ENCODE measurements at places on chromosomes 7 and 10.

- no peak for DNase-seq
These were observed 493.0 kb downstream of the LRMDA start for GRCh38 chr10:75924309-75924902.

- no peak for DNase-seq
These were observed 103.8 kb upstream of the CCNY start for GRCh38 chr10:35232527-35232926.

DNA sequence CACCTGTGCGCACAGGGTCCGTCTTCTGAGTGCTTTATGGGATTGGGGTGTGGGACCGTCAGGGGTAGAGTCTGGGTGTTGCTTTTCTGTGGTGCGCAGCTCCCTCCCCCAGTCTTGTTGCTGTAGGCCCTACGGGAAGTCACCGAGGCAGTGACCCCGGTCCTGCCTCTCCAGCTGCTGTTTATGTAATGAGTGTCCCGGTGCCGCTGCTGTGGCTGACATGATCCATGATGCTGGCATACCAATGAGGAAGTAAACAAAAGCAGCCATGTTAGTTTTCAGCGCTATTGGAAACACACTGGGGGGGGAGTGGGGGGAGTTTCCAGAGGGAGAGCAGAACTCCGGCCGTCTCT is 1.1 kb downstream of the TRIM8 start:
- DNase-seq, result peak; percentile 15

- no peak for DNase-seq
These were observed 9.6 kb downstream of the CFTR start for GRCh38 chr7:117489430-117489829.

DNA sequence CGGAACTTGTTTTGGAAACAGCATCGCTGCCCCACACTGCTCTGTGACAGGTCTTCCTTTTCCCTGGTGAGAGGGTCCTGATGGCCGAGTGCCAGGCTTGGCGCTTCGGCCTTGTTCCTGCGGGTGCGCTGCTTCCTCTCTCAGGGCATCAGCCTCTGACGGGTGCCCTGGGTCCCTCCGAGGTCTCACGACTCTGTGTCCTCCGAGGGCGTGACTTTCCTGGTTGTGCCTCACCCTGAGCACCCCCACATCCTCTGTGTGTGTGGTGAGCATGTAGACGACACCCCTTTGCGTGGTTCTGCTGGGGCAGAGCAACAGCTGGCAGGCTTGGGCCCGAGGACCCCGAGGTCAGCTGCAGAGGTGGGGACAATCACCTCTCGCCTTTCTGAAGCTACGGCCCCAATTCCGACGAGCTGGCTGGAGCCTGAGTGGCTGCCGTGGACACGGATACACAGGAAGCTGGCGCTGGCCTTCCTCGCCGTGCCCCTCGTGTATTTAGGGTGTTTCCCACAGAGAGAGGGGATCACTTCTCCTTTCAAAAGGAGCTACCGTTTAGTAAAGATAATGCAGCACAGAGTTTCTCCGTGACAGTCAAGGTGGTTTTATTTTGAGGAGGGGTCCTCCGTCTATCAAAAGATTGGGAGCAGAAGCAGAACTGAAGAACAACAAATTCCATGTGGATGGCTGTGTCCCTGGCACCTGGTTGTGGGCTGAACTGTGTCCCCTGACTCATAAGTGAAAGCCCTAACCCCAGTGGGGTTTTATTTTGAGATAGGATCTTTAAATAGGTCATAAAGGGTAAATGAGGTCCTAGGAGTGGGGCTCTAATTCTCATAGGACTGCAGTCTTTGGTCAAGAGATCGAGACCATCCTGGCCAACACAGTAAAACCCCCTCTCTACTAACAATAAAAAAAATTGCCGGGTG is 36.2 kb upstream of the PITRM1 start:
- no peak for DNase-seq

DNA sequence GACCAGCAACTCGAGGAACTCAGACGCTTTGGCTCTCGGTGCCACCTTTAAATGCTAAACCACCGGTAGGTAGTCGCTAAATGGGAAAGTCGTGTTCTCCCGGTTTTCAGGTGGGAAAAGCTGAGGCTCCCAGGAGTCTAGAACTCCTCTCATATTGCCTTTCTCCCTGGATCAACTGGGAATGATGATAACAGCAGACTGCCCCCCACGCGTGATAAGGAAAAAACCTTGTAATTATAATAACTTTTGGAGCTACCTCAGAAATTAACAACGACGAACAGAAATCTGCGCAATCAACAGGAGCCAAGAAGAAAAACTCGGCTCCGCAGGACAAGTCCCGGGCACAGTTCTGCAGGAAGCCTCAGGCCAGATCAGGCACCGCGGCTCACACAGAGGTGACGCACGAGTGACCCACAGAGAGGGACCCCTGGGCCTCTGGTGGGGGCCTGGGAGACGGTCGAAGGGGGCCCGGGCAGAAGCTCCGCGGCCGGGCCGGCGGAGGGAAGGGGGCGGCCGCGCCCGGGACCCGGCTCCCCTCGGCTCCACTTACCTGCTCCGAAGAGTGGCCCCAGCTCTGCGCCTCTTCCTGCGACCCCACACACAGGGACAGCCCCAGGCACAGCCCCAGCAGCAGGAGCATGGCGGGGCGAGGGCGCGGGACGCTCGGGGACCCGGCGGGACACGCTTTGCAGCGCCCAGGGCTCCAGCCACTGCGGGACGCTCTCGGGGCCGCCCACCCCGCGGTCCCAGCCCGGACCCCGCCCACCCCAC is at the start of gene ITIH5:
Gene ITIH5, minus strand, starts transcription at position 714 of the 771 bp plus-strand sequence. Its CDS starts 74 bp downstream, at position 640.
- DNase-seq, result no peak

GRCh38 chr10:104337521-104337984 is 712 bp downstream of the ITPRIP start:
- no peak for DNase-seq

GRCh38 chr7:19698331-19698730 is 10.5 kb downstream of the POLR1F start:
- no peak for DNase-seq

- no peak for DNase-seq
These were observed 298.6 kb downstream of the REEP3 start for GRCh38 chr10:63819753-63820329.

DNA sequence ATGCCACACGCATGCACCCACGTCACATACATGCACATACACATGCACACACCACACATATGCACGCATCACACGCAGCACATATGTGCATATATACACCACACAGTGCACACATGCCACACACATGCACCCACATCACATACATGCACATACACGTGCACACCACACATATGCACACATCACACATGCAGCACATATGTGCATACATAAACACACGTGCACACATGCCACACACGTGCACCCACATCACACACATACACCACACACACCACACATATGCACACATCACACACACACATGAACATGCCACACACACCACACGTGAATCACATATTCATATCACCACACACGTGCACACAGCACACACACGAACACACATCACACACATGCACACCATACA is 338.8 kb downstream of the PTPRN2 start:
- no peak for DNase-seq

DNA sequence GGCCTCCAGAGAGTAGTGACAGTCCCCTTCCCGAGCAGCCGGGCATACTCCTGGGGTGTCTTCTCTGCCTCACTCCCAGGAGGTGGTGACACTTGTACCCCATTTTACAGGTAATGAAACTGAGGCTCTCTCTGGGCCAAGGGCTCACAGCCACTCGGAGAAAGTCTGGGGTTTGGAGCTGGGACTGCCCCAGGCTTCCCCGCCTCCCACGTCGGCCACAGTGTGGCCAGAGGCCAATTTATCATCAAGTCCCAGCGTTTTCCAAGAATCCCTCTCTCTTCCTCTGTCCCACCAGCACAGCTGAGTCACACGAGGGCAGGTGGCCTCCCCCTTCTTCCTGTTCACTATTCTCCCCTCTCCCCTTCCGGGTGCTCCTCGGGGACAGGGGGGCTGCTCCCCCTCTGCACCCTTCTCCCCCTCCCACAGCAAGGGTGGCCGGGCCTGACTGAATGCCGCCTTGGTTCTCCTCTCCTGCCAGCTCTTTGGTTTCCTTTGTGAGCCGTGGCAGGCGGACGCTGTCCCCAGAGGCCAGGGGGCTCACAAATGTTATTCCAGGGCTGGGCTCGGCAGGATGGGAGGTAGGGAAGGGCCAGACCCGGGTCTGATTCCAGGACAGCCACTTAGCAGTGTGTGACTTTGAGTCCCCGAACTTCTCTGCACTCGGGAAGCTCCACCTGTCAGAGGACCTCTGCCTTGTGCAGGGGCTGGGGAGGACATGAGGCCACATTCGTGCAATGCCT is 17.7 kb downstream of the CLIP2 start:
- no peak for DNase-seq

- DNase-seq, result no peak
These were observed 23.8 kb upstream of the GLCCI1 start for GRCh38 chr7:7944619-7945282.

DNA sequence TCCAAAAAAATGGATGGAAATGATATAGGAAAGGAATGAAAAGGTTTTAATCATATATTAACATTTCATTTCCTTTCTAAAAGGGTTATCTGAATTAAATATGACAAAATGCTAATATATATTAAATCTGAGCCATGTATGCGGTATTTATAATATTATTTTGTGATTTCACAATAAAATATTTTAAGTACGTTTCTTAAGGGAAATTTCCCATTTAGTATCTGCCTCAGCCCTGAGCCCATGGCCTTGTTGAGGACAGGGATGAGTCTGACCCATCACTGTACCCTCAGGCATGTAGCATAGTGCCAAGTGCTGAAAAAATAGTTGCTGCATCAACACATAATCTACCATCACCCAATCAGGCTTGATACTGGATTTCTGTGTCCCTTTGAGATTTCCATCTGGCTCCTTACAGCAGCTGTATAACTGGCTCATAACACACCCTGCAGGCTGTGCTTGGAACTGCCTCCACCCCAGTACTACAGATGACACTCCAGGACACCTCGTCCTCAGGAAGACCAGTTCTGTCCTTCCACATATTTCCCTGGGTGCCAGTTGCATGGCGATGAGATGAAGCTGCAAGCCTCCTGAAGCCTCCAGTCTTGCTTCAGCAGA is 59.4 kb upstream of the ASAH2 start:
- no peak for DNase-seq

- DNase-seq, result no peak
These were observed 20.3 kb upstream of the KLF6 start for GRCh38 chr10:3805201-3805790.

DNA sequence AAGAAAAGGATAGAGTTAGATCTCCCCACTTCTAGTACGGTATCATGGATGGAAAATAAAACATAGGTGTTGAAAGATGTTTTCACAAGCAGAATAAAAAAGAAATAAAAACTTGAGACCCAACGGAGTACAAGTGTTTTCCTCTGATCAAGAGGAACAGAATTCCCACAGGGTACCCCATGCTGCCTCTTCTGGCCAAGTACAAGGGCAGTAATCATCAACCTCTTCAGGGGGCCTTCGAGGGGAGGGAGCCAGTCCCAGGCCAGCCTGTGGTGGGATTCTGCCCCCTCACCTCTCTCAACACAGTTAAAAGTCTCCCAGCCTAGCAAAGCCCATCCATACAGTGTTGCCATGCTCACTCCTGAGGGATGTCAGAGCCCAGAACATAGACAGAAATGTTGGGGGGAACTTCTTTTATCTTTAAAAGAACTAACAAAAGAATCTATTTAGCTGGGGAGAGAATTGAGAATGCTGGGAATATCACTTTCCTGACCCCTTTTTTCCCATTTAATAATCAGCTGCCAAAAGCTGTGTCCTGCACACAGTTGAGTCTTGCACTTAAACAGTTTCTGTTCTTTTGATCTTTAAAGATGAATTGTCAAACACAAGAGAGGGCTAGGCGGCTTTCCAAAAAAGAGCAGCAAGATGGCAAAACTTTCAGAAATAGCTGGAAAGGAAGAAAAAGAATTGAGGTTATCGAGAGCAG is 101.7 kb downstream of the PTN start:
- no peak for DNase-seq

DNA sequence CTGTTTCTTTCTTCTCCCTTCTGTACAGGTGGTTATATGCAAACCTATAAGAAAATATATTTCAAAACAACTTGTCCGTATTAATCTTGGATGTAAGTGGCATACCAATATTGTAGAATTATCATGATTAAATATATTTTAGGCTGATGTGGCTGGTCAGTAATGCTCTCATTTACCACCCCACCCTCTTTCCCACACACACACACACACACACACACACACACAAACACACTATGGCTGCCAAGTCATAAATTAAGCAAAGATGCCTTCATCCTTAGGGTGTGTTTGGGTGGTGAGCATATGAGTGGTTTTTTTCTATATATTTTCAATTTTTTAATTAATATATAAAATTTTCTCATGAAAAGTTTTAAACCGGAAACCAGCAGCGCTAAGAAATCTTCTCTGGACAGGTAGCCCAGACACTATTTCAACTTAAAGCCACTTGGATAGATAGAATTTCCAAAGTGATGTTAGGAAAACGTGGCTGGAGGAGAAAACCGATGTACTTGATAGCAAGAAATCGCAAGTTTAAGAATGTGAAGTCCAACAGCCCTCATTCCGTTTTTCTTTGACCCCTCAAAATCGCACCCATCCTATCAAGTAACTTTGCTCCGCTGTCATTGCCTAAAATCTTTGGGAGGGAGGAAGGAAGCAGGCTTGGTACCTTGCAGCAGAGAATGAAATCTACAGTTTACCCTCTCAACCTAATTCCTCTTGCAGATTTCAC is 171.7 kb downstream of the FAM107B start:
- no peak for DNase-seq

- no peak for DNase-seq
These were observed 420.1 kb upstream of the MGMT start for GRCh38 chr10:129046962-129047361.

GRCh38 chr7:3393862-3394261 is 92.8 kb downstream of the SDK1 start:
- no peak for DNase-seq

DNA sequence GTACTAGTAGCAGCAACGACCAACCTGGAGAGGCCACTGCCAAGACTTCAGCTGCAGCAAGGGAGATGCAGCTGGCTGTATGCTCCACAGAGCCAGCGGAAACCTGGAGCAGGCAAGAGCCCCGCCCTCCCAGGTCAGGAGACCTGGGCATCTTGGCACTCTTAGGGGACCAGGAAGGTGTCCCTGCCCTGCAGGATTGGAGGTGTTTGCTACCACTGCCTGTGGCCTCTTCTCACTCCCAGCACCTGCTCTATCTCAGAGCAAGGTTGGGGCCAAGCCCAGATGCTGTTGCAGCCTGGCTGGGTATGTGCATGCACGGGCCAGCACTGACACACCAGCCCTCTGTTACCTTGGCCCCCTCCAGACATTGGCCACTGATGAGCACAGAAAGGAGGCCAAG is 1512.8 kb downstream of the REEP3 start:
- DNase-seq, result no peak

GRCh38 chr10:88343761-88344484 is 239.2 kb downstream of the RNLS start:
- no peak for DNase-seq

Measured in stimulated activated CD4-positive, alpha-beta T cell treated with anti-CD3 and anti-CD28 coated beads, Interleukin-1b, Interleukin-23, amount 100 ng/mL, for 4 hours (primary cell).